ENCODE measurements at places on chromosomes 3 and 15. TPM values are rescaled to one million over a fixed set of nuclear protein-coding genes. Genes with fewer than 3 reads are reported as not detected.

TNFSF10 gene
- total RNA-seq: 44.0 TPM

- no peak for DNase-seq
Measured at GRCh38 chr15:49675041-49675440, 54.2 kb downstream of the DTWD1 start.

DNA sequence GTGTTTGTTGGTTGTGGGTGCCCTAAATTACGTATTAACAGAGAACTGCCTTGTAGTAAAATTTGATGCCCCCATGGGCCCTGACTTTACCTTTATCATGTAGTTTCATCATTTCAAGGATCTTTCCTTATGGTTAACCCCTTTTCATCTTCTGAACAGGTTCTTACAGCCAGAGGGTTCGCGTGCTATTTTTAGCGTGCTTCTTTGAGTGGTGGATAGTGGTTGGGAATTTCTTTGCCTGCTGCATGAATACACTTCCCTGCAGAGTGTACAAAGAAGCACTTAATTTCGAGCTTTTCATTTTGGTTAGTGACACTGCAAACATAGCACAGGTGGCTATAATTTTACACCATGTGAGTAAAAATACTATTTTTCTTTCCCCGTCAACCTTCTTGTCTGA, 231.8 kb downstream of the ROBO2 start:
- DNase-seq: no peak

GRCh38 chr15:90718232-90718631, 1.1 kb downstream of the BLM start:
- DNase-seq: no peak

DNA sequence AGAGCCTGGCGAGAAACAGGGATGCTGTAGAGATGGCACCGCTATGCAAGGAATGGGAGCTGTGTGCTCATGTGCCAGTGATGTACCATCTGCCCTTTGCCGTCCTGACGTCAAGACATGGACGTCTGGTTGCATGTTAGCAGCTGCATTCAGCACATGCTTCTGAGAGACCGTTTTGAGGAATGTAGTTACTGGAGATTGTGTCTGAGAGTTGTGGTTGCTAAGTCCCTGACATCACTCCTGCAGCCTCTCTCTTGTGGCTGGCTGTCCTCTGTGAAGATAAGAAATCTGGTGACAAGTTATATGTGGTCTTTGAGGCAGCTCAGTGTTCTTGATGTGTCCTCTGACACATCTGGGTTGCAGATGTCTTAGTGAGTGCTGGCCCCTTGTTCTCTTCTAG, 165.1 kb downstream of the APBA2 start:
- DNase-seq: peak; percentile 47

Measured in activated T-cell treated with anti-CD3 and anti-CD28 coated beads, Interleukin-2, amount 50 U/mL, for 72 hours (primary cell).